ENCODE measurements at places on chromosomes 6 and 20.
A peak's percentile ranks its signal among the peaks of the same experiment; 100 is the strongest.

- no peak for DNase-seq
Measured at GRCh38 chr6:159684013-159684304, 9.1 kb downstream of the SOD2 start.

DNA sequence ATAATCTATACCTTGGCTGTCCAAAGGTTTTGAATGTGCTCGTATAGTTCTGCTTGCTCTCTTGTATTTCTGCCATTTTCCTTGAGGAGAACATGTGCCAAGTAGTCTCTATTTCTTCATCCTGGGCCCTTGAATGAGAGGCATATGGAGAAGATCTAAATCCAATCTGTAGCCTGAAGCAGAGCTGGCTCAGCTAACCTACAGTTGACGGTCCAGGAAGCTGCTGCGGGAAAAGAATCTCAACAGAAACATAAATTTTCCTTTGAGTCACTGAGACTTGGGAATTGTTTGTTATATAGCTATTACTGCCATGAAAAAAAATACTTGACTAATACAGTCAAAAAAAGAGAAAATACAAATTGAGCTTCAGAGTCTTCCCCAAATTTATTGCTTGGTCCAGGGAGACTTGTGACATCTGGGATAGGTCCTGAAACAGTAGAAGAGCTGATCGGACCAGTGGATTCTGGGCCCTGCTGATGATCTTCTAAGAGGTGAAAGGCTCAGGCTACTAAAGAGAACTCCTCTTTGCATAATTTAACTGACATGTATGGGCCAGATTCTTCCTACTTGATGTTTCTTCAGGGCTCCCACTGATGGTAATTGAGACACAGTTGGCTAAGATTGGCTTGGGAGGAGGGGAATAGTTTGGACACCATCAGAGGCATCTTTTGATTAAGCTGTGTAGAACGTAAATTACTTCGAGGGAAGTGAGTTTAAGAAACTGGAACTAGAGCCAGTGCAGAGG, 29.9 kb upstream of the PLCB4 start:
- DNase-seq: no peak

DNA sequence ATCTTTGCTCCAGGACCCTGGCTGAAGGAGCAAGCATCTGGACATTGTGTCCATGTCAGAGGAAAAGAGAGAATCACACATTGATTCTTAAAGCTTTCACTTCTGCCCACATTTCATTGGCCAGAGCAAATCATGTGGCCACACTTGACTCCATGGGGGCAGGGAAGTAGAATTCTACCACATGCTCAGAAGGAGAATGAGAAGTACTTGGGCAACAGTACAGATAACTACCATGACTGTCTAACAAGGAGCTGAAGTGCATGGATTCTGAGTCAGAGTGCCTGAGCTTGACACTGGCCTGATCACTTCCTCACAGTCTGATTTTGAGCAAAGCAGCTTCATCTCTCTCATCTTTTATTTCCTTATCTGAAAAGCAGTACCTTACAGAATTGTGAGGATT, 38.6 kb downstream of the GHRH start:
- DNase-seq: no peak

- peak; percentile 50 for DNase-seq
Measured at GRCh38 chr20:31698803-31699718, 23.6 kb downstream of the BCL2L1 start.

DNA sequence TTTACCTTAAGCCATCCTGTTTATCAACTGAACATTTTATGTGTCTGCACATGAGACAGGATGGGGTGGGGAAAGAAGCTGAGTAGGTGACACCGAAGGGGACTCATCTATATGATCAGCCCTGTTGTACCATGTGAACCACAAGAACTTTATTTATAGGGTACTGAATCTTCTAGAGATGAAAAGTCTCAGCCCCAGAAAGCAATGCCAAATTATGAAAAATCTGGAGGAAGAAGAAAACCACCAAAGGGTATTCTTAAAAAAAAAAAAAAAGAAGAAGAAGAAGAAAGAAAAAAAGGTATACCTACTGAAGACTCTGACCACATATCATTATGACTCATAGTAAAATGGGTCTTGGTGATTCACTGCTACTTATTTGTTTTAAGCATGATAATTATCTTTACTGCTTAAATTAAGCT, 39.8 kb upstream of the HBS1L start:
- DNase-seq: no peak

DNA sequence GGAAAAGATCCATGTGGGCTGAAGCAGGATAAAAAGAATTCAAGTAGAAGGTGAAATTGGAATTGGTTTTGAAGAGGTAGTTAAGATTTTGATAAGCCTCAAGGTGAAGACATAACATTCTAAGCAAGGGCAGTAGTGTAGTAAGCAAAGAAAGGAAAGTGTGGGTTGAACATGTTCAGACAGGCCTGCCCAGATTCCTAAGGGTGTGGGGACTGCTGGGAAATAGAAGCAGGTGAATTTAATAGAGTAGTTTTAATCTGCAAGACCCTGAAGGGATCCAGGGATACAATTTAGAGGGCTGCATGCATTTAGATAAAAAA, 19.1 kb downstream of the TAB2 start:
- no peak for DNase-seq

GRCh38 chr6:101728956-101729355, 335.4 kb downstream of the GRIK2 start:
- DNase-seq: no peak

DNA sequence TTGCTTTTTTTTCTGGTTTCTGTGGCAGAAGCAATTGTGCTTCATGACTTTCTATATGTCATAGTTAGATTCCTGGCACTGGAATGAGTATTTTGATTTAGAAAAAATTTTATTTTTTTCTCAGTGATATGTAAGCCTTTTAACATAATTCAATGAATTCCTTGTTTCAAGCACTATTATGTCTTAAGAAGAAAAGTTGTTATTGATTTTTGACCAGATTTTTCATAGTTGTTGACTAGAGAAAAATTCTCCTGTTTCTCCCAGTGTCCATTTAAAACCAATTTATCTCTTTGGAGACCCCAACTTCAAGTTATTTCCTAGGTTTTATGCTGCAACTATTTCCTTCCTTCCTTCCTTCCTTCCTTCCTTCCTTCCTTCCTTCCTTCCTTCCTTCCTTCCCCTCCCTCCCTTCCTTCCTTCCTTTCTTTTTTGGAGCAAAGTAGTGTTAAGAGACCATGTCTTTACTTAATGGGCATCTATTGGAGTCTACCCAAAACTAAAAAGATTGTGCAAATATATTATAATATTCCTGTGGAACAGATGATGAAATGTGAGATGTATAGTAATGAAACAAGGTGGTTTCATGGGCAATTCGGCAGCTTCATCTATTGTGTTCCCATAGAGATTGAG, 346.9 kb downstream of the RNF144B start:
- DNase-seq: no peak

DNA sequence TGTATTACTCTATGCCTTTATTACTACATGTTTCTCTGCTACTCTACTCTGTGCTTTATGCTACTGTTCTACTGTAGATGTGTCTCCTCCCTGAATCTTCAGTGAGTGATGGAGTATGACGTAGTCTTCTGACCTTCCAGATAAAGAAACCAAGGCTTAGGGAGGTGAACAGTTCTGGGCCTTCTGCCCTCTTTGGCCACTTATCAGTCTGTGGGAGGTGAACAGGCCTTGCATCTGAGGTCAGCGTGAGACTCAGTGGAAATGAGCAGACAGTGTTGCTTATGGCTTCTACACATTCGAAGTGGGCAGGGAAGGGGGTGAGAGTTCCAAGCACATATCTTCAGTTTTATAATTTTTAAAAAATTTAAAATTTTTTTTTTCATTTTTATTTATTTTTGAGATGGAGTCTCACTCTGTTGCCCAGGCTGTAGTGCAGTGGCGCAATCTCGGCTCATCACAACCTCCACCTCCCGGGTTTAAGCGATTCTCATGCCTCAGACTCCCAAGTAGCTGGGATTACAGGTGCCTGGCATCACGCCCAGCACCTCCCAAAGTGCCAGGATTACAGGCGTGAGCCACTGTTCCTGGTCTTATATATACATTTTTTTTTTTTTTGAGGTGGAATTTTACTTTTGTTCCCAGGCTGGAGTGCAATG, 24.2 kb downstream of the MYBL2 start:
- DNase-seq: no peak

GRCh38 chr6:4338884-4339283, 203.5 kb upstream of the ECI2 start:
- DNase-seq: no peak

- no peak for DNase-seq
Measured at GRCh38 chr6:31401403-31401802, 2.0 kb upstream of the MICA start.

DNA sequence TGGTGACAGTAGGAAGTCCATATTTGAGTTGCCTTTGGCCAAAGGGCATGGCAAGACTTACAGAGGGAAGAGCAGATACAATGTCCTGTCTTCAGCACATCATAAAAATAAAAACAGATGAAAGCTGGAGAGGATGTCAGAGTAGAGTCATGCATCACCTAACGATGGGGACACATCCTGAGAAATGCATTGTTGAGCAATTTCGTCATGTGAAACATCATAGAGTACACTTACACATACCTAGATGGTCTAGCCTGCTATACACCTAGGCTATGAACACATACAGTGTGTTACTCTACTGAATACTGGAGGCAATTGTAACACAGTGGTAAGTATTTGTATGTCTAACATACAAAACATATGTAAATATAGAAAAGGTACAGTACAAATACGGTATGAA, 75.6 kb downstream of the VEGFA start:
- DNase-seq: no peak

DNA sequence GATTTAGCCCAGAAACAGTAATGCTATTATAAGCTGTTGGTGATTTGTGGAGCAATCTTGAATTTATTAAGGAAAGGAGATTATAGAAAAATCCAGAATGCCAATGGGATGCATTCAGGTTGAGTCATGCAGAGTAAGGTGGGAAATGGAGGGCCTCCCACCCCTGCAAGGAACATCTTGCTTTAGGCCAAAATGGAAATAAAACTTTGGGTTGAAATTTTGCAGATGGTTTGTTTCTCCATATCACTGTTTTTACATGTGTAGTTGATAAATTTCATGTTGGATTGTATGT, 152.4 kb downstream of the BCAS1 start:
- no peak for DNase-seq

- no peak for DNase-seq
Measured at GRCh38 chr20:32205843-32206759, 1.4 kb downstream of the PLAGL2 start.

- DNase-seq: no peak
Measured at GRCh38 chr20:8148501-8148900, 16.4 kb downstream of the PLCB1 start.

GRCh38 chr6:90859612-90860011, 272.7 kb upstream of the MAP3K7 start:
- no peak for DNase-seq

GRCh38 chr6:56524891-56525703, 117.6 kb downstream of the DST start:
- DNase-seq: no peak

DNA sequence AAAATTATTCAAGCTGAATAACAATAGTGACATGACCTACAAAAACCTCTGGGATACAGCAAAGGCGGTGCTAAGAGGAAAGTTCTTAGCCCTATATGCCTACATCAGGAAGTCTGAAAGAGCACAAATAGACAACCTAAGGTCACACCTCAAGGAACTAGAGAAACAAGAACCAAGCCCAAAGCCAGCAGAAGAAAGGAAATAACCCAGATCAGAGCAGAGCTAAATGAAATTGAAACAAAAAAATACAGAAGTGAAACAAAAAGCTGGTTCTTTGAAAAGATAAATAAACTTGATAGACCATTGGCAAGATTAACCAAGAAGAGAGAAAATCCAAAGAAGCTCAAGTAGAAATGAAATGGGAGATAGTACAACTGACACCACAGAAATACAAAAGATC, 47.6 kb upstream of the NOTCH4 start:
- no peak for DNase-seq

Data from omental fat pad (tissue), 4 donors.